Muscle of back (tissue), 13 donors: ENCODE measurements at places on chromosomes 7 and 10.

DNA sequence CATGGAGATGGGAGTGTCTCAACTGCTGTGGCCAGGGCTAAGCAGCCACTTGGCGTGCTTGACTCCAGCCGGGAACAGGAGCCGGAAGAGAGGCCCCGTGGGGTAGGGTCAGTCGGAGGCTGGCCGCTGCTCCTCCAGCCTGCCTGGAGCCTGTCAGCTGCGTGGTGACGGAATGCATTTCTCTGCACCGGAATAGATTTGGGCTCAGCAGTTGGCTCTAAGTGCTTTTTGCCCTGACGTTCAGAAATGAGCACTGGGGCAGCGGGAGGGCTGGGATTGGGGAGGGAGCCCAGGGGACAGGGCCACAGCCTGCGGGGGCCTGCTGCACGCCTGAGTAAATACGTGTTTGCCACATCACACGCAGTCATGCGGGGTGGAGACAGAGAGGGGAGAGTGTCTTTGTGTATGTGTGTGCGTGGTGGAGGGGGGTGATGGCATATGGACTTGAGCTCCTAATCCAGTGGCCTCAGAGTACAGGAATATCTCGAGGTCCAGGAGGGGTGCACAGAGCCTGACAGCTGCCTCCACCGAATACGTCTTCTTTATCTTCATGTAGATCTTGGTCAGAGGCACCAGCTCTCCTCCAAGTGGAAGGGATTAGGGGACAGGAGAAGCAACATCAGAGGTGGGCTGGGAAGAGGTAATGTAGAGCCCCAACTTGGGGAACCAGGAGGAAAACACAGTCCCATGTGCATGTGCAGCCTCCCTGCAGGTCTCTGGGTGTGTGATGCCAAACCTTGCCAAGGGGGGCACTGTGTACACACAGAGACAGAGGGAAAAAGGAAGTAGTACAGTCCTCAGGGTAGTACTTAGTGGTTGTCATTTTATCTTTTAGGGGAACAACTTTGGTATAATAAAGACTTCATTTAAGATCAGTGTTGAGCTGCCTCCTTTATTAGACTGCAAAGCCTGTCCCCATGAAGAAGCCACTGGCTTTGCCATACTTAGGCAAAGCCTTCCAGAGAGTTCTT lies 151.4 kb downstream of the CDH23 start:
- peak; percentile 82 for DNase-seq

DNA sequence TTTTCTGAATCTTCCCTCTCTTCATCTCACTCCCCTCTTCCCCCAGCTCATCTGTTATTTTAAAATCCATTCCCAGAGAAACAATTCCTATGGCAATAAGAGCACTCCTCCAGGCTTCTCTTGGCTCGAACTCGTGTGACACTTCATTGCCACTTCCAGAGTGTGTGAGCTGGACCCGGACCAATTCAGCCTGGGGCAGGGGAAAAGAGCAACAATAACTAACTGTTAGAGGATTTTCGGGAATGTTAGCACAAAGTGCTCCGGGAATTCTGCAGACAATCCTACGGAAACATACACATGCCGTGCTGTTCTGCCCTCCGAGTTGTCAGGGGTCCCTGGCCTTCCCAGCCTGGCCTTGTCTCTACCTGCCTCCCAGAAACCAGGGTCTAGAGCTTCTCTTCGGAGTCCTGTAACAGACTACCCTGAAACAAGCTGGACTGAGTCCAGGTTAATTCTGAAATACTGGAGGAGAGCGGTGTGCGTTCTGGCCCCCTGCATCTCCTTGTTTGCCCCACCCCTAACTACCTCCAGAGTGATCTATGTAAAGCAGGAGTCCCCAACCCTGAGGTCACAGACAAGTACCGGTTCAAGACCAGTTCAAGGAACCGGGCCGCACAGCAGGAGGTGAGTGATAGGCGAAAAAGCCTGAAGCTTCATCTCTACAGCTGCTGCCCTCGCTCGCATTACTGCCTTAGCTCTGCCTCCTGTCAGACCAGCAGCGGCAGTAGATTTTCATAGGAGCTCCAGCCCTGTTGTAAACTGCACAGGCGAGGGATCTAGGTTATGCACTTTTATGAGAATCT lies 11.3 kb downstream of the COL26A1 start:
- peak; percentile 52 for DNase-seq

DNA sequence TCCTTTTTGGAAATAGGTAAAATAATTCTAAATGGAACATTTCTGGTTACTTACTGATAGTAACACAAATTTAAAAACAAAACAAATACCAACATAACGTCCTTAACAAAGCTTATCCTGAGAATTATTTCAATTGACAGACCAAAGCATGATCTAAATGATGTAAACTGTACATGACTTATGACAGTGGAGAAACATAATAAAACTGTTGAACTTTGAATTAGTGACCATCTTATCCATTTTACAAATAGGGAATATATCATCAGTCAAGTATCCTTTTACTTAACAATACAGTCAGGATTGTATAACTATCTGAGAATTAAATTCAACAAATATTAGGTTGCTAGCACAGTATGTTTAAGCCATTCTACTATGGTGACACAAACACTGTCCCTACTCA lies 2.4 kb downstream of the IPMK start:
- DNase-seq = no peak

DNA sequence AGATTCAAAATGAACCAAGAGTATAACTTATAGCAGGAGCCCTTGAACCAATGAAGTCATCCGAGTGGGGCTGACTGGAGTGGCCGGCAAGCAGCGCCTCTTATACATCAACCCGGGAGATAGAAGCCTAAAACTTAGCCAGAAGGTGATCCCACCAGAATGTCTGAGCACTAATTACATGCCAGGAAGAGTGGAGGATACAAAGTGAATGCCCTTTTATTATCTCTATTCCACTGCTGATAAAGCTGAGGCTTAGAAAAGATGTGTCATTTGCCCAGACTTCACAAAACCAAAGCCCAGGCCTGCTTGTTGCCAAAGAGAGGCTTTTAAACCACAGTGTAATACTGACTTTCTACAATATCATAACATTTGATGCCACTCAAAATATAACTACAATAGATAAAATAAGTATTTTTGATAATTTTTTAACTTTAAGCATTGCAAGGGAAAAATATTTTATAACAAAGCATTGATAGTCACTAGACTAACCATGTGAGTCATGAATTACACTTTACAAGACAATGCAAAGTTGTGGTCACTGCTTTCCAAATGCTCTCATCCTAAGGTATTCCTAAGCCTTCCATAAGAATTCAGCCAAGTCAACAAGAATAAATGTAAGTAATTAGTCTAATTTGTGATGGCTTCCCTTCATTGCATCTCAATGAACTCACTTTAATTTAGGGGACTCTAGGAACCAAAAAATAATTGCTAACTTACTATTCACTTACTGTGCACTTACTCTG lies 58.6 kb upstream of the ARID5B start:
- DNase-seq = peak; percentile 49

DNA sequence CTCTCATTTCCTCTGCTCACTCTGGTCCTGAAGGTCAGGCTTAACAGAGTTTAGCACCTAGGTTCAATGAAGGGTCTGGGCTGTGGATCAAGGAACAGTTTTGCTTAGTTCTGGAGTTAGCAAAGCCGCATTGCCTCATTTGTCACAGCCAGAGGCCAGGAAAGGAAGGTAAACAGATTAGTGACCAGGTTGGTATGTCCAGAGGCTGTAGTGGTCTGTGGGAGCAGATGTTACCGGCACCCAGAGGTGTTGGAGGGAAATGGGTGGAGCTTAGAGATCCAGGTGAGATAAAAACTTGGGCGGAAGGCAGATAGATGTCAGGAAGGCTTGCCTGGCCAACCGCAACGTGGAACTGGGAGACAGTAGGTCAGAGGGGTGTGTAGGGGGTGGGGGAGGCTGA lies 36.6 kb upstream of the ZMIZ2 start:
- DNase-seq = no peak

DNA sequence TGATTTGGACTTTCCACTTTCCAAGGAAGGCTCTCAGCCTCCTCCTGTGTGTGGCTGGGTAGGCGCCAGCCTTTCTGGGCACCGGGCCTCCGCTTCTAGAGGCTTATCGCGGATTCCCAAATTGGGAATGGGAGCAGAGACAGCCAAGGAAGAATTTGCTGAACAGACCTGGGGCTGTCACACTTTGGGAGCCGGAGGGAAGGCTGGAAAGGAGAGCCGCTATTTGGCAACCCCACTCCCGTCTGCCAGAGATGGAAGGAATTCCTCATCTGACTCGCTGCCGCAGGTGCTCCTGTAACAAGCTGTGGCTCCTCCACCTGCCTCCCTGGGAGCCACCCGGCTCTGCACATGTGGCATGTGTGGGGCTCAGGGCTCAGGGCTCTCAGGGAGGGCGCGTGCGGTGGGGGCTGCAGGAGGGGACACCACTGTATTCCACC lies 50.8 kb upstream of the ECHDC3 start:
- no peak for DNase-seq

DNA sequence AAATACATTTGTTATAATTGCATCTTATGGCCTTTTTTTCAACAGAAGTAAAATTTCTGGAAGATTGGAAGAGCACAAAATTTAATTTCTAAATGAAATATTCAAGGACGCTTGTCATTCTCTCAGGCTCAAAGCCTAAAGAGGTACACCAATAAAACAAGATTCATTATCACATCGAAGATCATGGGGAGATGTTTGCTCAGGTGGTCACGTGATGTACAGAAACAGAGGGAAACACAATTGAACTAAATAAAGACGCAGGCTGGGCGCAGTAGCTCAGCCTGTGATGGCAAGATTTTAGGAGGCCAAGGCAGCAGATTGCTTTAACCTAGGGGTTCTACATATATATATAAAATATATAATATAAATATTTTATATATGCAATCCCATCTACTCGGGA lies 37.3 kb upstream of the TMEM254 start:
- DNase-seq = no peak

- no peak for DNase-seq
These were observed 49.3 kb upstream of the ZNF716 start for GRCh38 chr7:57400531-57401155.

DNA sequence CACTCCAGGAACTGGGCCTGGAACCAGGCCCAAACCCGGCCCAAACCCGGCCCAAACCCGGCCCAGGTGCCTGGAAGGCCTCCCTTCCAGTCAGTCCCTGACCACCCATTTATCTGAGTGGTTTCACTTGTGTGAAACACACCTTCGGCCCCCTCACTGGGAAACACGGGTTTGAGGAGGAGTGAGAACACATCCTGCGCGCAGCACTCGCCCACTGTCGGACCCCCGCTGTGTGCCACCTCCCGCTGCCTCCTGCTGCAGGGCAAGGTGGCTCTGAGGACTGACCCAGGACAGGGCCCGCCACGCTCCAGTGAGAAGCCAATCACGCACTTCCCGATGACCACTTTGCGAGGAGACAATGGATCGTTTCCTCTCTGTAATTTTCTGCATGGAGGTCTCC lies 197.5 kb downstream of the BUB3 start:
- no peak for DNase-seq

DNA sequence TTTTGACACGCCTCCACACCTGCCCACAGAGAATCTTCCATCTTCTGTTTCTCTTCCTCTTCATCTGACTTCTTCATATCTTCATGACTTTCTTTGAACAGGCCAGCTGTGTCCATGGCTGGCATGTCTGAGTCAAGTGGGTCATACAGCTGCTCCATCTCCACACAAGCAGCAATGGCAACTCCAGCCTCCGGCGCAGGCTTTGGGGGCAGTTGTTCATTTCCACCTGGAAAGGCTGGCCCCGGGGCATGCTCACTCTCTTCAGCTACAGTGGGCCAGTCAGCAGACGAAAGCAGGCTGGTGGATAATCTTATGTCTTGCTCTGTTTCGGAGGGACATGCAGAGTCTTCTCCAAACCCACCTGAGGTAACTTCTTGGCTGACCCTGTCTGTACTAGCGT lies 155.6 kb upstream of the TARP start:
- no peak for DNase-seq

- DNase-seq = no peak
These were observed 10.3 kb upstream of the NPM3 start for GRCh38 chr10:101793526-101793925.

GRCh38 chr7:127751490-127752448 lies 99.8 kb downstream of the SND1 start:
- no peak for DNase-seq

GRCh38 chr7:82319674-82320118 lies 123.9 kb downstream of the CACNA2D1 start:
- peak; percentile 74 for DNase-seq

GRCh38 chr7:84236398-84236797 lies 41.8 kb upstream of the SEMA3A start:
- no peak for DNase-seq

DNA sequence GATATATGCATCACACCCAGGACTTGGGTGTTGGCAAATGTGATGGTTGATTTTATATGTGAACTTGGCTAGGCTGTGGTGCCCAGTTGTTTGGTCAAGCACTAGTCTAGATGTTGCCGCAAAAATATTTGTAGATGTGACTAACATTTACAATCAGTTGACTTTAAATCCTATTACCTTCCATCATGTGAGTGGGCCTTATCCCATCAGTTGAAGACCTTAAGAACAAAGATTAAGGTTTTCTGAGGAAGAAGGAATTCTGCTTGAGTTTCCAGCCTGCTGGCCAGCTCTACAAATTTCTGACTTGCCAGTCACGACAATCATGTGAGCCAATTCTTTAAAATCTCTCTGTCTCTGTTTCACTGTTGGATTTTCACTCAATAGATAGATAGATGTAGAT lies 20.3 kb downstream of the TSPAN13 start:
- DNase-seq = no peak

DNA sequence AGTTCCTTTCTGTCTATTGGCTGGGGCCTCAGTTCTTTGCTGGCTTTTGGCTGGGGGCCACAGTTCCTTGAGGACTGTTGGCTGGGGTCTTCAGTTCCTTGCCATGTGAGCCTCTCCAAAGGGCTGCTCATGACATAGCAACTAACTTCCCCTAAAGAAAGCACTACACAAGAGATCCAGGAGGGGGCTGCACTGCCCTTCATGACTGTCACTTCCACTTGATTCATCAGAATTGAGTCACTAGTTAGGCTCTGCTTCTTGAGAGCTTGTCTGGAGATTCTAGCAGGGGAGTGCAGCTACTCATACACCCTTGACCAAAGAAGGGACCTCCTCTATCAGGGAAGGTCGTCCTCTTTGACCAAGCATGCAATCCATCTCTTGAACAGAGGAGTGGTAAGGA lies 38.0 kb upstream of the MKX start:
- DNase-seq = peak; percentile 9

DNA sequence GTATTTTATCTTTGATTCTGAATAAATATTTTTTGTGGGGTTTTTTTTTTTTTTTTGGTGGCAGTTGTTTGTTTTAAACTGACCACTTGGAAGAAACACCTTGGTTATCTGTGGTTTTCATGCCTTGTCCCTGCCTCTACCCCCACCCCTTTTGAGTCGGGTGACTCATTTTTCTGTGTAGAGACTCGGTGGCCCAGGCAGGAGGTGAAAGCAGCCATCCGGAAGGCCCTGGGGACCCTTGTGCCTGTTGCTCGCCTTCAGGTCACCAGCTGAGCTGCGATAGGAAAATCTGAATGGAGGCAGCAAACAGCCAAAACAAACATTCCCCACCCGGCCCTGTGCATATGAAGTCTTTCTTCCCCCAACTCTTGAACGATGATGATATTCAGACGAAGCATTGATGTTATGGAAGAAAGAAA lies 22.8 kb downstream of the CYP17A1 start:
- DNase-seq = peak; percentile 42

- DNase-seq = peak; percentile 78
These were observed 1.6 kb downstream of the FZD8 start for GRCh38 chr10:35640474-35640873.

- no peak for DNase-seq
These were observed 26.8 kb upstream of the ARMC3 start for GRCh38 chr10:22900841-22901601.

GRCh38 chr7:81007051-81007450 lies 88.2 kb upstream of the SEMA3C start:
- DNase-seq = peak; percentile 67

- DNase-seq = no peak
These were observed 50.3 kb downstream of the JAZF1 start for GRCh38 chr7:28130277-28130676.
